ENCODE measurements at places on chromosomes 2 and 18.

DNA sequence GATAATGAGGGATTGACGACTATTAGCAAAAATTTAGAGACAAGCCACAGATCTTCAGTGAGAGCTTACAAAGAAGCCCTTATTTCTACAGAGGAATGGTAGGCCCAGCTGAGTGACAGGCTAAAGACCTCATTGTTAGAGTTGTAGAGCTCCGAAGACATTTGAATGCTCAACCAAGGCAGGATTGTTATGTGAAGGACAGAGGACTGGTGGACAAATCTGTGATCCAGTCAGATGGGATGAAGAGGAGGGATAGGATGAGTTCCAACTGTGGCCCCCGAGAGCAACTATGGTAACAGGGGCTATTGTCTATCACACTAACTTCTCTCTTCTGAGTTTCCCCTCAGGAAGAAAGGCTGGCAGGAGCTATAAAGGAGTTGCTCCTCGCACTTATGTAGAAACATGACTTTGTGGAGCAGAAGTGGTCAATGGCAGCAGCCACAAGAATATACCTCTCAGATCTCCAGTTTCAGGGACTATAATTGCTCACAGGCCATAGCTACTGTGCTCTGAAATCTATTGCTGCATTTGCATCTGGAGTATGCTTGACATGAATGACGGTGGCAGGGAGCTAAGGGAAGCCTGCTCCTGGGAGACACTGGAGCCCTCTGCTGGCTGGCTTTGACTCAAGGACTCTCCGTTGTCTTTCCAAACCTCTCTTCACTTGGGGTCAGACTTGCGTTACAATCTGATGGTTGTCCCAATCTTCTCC, 50.3 kb upstream of the GREB1L start:
- DNase-seq: no peak

GRCh38 chr2:178280244-178280852, 86.0 kb downstream of the OSBPL6 start:
- no peak for DNase-seq

DNA sequence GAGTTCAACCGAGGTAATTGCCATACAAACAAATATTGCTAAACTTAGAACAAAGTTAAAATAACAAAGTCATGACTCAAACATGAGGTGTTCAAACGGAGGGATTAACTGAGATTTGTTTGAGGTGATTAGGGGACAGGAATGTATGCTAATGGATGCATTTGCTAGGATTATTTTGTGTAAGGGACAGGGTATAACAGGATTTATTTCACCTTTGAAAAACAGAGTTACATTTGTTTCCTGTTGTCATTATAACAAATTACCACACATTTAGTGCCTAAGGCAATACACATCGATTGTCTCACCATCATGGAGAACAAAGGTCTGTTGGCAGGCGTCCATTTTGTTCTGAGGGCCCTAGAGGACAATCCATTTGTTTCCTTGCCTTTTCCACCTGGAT, 304.3 kb upstream of the CNTNAP5 start:
- no peak for DNase-seq

DNA sequence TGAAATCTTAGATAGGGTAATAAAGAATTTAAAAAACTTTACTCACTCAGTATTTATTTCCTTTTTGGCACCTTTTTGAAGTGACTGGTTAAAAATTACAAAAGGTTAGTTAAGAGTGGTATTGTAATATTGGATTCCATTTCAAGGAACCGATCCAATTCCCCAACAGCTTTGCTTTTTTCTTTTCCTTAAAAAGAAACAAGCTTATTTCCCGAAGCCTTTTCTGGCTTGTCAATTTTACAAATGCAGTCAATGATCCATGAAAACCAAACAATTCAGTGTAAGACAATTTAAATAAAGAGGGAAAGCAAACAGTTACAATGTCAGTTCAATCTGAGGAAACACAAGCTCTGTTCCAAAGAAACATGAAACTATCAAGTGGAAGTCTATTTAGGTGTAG, 200.2 kb downstream of the RIT2 start:
- DNase-seq: no peak

DNA sequence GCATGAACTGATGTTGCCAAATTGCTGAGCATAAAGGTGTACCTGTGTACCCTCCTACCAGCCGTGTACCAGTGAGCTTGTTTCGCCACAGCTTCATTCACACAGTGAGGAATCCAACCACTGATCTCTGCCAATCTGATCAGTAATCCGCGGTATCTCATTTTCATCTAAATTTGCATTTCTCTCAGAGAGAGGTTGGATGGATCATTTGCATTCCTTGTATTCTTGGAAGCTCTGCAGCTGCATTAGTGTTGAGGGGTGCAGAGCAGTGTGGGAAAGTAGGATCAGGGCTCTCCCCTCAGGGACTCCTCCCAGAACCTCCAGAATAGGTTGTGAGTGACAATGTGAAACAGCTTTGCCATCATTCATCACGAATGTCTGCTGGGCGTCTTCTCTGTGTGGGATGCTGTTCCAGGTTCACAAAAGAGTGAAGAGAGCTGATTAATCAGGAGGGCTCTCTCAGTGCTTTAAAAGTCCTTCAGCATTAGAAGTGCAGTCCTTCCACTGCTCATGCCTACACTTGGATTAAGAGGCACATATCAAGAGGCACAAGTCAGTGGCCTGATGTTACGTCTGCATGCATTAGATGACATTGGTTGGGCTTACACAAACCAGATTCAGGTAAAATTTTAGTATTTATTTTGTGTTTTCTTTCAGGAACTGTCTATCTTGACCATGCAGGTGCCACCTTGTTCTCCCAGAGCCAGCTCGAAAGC, 7.5 kb downstream of the MOCOS start:
- DNase-seq: no peak

- no peak for DNase-seq
These were observed 3.0 kb downstream of the ADCY3 start for GRCh38 chr2:24917086-24917485.

DNA sequence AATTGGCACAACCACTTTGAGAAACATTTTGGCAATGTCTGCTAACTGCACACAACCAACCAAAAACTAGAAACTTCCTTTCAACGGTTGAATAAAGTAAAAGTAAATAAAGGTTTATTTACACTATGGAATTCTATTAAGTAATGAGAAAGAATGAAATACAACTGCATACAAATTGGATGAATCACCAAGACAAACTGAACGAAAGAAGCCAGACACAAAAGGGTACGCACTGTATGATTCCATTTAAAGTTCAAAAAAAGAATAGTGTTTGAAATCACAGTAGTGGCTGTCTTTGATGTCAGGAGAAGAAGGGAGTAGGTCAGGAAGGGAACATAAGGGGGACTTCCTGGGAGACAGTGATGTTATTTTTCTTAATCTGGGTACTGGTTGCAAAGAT, 46.5 kb upstream of the SULT1C3 start:
- DNase-seq: no peak

All from vagina (tissue), 2 donors.